ENCODE measurements at places on chromosomes 12 and 14.

DNA sequence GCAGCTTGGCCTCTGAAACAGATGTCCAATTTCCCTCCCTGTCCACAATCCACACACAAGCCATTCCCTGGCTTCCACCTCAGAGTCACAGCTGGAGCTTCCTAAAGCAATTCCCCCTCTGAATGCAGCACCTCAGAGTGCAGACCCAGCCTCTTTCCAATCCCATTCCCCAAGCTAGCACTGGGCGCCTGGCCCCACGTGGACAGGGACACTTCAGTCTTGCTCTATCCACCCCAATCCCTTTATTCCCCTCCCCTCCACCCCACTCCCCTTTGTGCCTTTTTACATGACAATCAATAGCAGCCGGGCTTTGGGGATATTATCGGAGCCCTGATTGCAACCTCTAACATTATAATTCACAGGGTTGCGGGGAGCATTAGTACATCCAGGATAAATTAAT is 292.6 kb downstream of the TTC8 start:
- no peak for DNase-seq

- no peak for DNase-seq
These were observed 155.2 kb upstream of the E2F7 start for GRCh38 chr12:77220586-77220985.

DNA sequence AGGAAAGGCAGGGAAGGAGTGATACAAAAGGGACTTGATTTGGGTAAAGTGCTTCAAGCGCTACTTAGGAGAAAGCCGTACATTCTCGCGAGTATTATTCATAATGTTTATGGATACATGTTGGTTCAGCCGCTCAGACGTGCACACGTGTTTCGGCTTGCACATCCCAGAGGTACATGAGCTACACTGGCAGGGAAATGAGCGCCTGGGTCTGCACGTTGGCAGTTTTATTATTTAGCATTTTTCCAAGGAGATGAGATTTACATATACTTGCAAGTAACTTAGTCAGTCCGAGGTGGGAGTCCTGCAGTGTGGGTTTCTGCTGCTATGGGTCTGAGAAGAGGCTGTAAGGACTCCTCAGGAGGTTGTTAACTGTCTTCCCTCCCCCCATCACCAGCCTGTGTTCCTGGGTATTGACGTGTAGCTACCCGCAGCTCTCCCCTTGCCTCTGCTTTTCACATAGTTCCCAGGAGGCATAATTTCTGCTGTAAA is 1.5 kb downstream of the PRKCH start:
- DNase-seq = no peak

GRCh38 chr12:87529413-87529812 is 499.8 kb downstream of the C12orf50 start:
- DNase-seq = no peak

DNA sequence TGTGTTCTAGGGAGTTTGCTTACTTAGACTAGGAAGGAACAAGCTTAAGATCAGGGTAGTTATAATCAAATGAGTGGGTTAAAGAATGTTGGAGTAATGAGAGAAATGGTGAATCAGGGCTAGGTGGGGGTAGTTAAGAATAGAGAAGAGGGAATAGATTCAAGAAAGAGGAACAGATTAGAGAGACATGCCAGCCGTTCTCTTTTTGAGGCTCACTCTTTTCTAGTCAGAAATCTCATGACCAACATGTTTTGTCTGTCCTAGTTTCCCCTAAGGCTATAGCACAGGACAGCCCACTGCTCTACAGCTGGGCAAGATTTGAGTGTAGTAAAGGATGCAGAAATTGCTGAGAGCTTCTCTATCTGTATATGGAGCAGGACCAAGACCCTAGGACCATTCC is 258.4 kb downstream of the AKAP6 start:
- no peak for DNase-seq
